Osteoblast (primary cell): ENCODE measurements at places on chromosomes 3 and 15. TPM values are rescaled to one million over a fixed set of nuclear protein-coding genes. Genes with fewer than 3 reads are reported as not detected.
A peak's percentile ranks its signal among the peaks of the same experiment; 100 is the strongest.

DNA sequence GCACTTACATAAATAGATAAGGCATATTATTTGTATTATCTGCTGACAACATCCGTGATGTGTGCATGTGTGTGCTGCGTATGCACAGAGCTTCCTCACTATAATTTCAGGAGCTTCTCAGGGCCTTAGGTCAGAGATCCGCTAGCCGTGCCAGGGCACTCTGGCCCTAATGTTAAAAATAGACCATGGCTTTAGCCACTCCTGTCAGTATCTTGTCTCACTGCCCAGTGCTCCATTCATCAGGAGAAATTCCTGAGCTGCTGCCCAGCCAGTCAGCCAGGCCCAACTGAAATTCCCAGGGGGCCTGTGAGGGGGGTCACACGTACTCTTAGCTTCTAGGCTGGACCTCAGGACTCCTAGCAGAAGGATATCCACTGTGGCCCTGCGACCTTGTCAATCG lies 70.0 kb upstream of the ABHD2 start:
- peak; percentile 80 for DNase-seq

ANKRD63 gene
- total RNA-seq, result not detected in 2 replicates

DNA sequence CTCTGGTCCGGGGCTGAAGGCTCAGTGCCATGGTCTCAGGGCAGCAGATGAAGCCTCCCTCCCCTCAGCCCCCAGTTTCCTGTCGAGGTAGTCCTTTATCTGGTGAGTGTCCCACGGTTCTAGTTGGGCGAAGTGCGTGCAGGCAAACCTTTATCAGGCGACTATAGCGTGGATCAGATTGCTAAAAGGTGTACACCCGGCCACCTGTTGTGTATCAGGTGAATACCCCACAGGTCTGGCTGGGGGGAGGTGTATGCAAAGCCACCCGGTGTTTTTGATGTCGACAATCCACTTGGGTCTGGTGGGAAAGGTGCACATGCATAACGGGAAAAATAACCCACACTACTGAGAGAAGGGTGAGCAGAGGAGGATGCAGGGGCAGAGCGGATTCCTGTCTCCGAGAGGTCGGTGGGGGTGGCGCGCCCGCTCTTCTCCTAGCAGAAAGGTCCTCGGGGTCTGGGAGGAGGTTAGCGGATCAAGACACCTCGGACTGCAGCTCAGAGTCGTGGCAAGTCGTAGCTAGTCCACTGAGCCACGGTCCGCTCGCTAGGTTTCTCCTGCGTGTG lies 507 bp downstream of the SLC12A6 start:
- peak; percentile 37 for DNase-seq

- DNase-seq, result no peak
Observed at GRCh38 chr3:138642927-138643253, 34.3 kb downstream of the FAIM start.

DNA sequence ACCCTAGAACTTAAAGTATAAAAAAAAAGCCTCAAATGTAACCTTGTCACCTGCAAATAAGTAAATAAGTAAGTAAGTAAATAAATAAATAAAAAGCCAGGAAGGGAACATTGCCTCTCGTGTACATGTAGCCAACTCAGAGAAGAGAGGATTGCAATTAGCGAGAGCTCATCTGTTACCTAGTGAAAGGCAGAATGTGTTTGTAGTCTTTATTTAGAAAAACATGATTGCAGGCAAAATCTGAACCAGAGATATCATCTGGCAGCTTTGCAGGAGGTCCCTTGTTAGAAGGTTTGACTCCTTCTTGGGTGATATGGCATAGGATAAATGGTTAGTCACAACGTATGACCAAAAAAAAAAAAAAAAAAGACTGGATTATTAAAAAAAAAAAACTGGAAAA lies 71.6 kb upstream of the SYN2 start:
- DNase-seq, result no peak

TUSC7 gene
- total RNA-seq, result not detected in 2 replicates

- no peak for DNase-seq
Observed at GRCh38 chr15:70646169-70646568, 117.2 kb downstream of the UACA start.

DNA sequence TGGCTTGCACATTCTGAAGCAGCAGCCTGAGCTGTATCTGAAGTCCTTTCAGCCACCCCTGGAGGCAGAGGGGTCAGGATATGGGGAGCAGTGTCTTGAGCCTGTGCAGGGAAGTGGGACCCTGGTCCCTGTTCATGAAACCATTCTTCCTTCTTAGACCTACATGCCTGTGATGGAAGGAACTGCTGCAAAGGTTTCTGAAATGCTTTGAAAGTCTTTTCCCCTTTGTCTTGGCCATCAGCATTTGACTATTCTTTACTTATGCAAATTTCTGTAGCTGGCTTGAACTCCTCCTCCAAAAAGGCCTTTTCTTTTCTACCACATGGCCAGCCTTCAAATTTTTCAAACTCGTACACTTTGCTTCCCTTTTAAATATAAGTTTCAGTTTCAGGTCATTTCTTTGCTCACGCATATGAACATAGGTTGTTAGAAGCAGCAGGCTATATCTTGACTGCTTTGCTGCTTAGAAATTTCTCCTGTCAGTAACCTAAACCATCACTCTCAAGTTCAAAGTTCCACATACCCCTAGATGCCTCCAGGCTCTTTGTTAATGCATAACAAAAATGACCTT lies 62.3 kb downstream of the GALK2 start:
- DNase-seq, result no peak

- DNase-seq, result no peak
Observed at GRCh38 chr3:187951452-187952190, 202.3 kb upstream of the LPP start.

CLRN1 gene
- not detected in 2 replicates for total RNA-seq

COL6A5 gene
- total RNA-seq, result not detected in 2 replicates

DNA sequence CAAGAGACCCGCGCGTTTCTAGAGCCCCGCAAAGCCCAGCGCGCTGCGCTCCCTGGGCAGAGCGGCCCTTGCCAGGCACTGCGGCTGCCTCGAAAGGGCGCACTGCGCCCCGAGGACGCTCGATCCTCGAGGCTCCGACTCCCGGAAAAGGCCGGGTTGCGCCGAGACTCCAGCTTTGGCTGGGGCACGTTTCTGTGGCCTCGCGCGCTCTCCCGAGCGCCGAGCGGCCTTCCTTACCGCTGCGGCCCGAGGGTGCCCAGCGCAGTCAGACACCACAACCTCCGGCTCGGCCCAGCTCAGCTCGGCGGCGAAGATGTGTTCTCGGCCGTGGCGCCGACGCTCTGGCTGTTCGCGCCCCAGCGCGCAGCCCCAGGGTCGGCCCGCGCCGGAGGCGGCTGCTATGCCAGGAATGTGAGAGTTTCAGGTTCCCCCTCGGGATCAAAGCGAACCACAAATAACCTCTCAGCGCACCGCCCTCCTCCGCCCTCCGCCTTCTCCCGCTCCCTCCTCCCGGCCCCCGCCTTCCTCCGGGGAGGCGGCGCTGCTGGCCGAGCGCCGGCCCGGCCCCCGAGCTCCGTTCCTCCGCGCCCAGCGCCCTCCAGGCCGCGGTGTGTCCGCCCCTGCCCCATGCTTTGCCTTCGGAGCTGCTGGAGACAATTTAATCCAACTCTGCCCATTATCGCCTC lies at the start of gene AMOTL2:
Gene AMOTL2 (minus strand): TSS at position 343 of the 686 bp plus-strand sequence. CDS start 3,014 bp downstream, outside the sequence.
- DNase-seq, result peak; percentile 100

LEKR1 gene
- 0.36 and 1.5 TPM in 2 replicates for total RNA-seq

GRK7 gene
- not detected in 2 replicates for total RNA-seq

B3GNT5 gene
- total RNA-seq, result 0.36 and 0.59 TPM in 2 replicates

POLR2H gene
- total RNA-seq, result 47.4 and 61.2 TPM in 2 replicates

GRCh38 chr3:123807820-123808219 lies 76.3 kb downstream of the MYLK start:
- no peak for DNase-seq

GRCh38 chr15:39618063-39618823 lies 37.4 kb downstream of the THBS1 start:
- DNase-seq, result no peak
